ENCODE measurements at places on chromosomes 5 and 9. TPM values are rescaled to one million over a fixed set of nuclear protein-coding genes. Genes with fewer than 3 reads are reported as not detected.

GRCh38 chr5:172243302-172243701 is 40.3 kb downstream of the UBTD2 start:
- H3K36me3 ChIP-seq, result no peaks in the 10 kb centered on the region
- no peak overlapping the region for H3K27ac ChIP-seq
- H3K4me3 ChIP-seq, result no peak overlapping the region
- no peaks in the 10 kb centered on the region for H3K27me3 ChIP-seq

RALGDS gene
- total RNA-seq, result 23.2 TPM

DNA sequence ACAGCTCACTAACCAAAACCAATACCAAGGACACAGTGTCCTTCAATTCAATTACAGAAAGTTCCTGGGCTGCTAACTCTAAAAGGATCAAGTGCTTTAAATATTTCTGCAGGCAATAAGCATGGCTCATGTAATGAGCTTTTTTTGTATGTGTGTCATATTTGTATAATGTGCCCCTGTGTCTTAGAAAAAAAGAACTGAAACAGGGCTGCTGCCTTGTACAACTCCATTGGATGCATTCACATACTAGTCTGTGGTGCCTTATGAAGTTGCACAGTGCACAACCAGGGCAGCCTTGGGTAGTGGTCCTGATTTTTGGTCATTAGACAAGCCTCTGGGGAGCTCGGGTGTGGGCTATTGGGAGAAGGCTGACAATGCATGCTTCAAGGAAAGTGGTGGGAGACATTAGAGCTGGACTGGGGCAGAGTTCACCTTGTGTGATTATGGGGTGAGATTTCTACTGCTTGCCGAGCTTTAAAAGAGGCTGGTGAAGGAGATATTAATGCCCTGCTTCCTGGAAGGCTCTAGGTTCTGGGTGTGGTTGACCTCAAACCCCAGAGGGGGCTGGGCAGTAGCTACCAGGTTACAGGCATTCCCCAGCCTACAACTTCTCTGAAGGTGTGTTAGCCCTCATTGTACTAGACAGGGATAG is 3.6 kb upstream of the CPEB4 start:
- H3K4me1 ChIP-seq, result peaks cover 25% of the 10 kb centered on the region
- H3K36me3 ChIP-seq, result no peaks in the 10 kb centered on the region
- H3K4me3 ChIP-seq, result no peak overlapping the region
- no peak for DNase-seq

SPINK1 gene
- 5.4 TPM for total RNA-seq

PCDHGC3 gene
- total RNA-seq, result 29.4 TPM

DNA sequence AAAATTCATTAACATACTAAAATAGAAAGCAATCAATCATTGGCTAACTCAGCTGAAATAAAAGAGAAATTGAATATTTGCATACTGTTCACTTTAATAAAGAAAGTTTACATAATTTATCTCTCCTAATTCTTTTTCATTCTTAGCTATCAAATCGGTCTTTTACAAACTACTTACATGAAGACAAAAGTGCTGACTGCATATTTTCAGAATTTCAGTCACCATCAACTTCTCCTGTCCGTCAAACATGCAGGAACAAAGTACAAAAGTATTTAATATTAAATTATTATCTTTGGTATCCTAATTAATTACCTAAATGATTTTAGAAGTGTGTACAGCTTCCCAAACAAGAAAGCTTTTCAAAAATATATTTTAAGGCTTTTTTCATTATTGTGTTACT is 248.4 kb downstream of the CYLC2 start:
- H3K4me1 ChIP-seq, result peaks cover 26% of the 10 kb centered on the region
- peaks cover 5% of the 10 kb centered on the region for H3K36me3 ChIP-seq
- no peak overlapping the region for H3K4me3 ChIP-seq
- H3K27me3 ChIP-seq, result no peaks in the 10 kb centered on the region
- H3K27ac ChIP-seq, result no peak overlapping the region
